Tibial nerve (tissue), 4 donors: ENCODE measurements at places on chromosomes 5 and 9. TPM values are rescaled to one million over a fixed set of nuclear protein-coding genes. Genes with fewer than 3 reads are reported as not detected.

DNA sequence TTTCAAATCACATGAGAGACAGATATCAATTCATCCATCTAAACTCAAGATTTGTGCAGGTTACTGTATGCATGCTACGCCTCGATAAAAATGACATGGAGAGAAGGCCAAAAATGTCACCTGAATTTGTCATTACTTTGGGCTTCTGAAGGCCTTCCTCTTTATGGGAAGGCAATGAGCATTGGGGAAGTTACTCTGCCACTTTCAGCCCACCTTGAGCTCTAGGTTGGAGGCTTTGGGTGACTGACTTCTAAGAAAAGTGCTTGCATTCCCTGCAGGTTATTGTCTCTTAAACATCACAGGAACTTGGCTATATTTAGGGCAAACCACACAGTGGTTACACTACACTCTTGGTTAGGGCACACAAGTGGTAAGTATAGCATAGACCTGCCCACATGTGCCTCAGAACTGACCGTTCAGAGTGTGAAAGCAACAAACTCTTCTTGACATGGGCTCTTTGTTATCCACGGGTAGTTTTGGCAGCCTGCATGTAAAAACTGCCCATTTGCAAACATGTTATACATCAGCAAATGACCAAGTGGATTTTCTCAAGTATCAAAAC, 169.5 kb downstream of the ZNF608 start:
- no peak for DNase-seq

DNA sequence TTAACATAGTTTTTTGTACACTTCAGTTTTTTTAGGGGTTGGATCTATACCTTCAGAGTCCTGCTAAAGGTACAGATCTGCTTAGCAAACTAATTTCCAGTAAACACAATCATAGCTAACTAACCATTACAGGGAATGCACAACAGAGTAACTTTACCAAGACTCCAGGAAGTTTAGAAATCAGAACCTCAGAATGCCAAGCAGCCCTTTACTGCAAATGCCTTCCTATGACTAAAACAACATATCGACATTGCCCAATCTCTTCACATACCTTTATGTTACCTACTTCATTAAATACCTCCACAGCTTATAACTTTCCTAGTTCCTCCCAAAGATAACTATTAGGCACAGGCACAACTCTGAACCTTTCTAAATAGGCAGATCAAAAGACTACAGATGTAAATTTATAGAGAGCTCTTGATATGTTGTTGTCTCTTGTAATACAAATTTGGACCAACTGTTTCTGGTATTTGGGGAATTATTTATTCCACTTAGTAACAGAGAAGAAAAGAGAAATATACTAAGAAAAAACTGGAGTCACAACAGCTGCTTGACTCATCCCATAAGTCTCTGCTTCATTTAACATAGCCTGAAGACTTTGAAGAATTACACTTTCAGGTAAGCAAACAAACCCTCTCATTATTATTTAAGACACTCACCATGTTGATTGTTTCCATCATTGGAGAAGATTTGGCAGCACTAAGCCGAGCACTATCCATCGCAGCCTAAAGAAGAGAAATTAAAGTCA, 46.0 kb upstream of the OR2K2 start:
- DNase-seq: no peak

DNA sequence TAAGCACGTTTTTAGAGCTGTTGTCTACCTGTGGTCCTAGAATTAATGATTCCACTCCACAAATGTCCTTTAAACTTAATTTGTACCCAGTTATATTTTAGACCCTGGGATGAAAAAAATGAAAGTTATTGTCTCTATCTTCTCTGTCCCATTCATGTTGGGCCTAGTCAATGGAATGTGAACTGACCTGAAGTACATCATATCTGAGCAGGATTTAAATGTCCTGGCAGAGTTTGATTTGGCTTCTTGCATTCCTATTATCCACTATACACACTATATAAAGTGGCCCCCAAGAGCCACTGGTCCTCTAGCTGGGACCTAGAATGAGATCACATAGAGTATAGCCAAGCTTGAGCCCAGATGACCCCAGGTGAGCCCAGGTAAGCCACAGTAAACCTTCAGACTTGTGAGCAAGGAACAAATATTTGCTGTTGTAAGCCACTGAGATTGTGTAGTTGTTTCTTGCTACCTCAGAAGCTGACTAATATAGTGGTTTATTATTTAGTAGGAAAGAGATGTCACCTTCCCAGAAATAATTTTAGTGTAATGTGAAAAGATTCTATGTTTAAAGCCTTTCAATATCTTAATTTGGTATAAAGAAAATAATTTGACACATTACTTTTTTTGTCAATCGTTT, 37.1 kb upstream of the C6 start:
- no peak for DNase-seq

DNA sequence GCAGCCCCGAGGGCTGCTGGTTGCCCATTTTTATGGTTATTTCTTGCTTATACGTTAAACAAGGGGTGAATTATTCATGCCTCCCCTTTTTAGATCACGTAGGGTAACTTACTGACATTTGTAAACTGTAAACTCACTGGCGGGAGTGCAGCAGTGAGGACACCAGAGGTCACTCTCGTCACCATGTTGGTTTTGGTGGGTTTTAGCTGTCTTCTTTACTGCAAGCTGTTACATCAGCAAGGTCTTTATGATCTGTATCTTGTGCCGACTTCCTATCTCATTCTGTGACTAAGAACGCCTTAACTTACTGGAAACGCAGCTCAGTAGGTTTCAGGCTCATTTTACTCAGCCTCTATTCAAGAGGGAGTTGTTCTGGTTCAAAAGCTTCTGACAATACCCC, 155.0 kb upstream of the PRDM9 start:
- DNase-seq: no peak

DNA sequence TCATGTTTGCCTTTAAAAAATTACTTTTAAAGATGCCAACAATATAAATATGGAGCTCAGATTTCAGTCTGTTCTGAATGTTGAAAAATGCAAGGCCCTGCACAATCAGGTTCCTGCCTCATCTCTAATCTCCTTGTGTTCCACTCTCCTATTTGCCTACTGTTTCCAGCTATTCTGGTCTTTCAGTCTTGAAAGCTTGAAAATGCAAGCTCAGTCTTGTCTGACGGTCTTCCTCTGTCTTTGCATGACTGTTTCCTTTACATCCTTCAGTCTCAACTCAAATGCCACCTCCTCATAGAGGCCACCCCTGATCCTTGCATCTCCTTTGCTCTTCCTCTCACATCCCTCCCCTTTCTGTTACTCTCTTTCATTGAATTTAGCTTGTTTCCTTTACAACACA, 354.9 kb downstream of the KIF4B start:
- DNase-seq: no peak

DNA sequence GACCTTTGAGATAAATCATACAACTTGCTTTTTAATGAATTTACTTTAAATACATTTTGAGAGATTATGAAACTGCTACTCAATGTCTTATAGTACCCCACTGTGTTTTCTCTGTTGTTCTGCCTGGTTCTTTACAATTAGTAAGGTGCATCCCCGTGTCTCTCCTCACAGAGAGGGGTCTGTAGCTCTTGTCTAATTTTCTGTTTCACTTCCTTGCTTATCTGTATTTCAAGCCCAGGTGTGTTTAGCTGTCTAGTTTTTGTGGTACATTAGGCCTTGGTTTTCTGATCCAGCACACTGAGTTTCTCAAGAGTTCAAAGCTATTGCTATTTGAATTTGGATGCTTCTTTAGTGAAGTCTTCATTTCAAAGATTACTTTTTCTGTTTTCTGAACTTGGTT, 105.1 kb downstream of the MAST4 start:
- DNase-seq: no peak

DNA sequence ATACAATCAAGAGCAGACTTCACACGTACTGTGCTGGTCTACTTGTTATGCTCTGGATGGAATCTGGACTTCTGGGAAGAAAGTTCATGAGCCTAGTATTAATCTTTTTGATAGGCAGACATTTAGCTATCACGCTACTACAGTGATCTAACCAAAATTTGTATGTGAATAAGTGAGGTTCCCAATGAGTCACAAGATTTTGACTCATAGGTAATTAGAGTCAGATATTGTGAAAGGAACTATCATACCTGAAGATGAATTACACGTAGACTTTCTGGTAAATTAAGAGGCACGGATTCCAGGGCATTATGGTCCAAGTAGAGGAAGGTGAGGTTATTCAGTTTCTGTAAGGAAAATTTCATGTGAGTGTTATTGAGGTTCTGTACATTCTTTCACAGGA, 18.4 kb downstream of the OGN start:
- DNase-seq: no peak

DNA sequence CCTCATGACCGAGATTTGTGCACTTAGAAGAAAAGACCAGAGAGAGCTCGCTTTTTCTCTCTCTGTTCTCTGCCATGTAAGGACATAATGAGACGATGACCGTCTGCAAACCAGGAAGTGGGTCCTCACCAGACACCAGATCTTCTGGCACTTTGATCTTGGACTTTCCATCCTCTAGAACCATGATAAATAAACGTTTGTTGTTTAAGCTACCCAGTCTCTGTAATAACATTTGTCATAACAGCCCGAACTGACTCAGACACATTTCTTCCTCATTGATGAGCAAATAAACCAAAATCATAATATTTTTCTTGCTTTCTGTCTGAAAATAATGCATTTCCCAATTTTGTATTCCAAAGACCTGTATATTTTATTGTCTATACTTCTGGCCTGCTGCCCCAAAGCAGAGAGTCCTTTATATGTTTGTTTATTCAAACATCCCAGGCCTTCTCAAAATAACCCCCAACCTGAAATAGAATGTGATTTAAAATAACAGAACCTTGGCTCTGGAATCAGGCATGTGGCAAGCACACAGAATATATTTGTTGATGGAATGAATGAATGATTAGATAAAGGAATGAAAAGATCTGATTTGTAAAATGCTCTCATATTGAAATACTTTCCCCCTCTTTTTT, 396.5 kb downstream of the ADGRV1 start:
- no peak for DNase-seq

DNA sequence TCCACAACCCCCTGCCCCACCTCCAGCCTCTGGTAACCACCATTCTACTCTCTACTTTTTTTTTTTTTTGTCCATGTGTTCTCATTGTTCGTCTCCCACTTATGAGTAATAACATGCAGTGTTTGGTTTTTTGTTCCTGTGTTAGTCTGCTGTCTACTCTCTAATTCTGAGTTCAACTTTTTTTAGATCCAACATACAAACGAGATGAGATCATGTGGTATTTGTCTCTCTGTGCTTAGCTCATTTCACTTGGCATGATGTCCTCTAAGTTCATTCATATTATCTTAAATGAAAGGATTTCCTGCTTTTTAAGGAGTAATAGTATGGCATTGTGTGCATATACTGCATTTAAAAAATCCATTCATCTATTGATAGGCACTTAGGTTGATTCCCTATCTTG, 130.9 kb downstream of the NMUR2 start:
- no peak for DNase-seq

DNA sequence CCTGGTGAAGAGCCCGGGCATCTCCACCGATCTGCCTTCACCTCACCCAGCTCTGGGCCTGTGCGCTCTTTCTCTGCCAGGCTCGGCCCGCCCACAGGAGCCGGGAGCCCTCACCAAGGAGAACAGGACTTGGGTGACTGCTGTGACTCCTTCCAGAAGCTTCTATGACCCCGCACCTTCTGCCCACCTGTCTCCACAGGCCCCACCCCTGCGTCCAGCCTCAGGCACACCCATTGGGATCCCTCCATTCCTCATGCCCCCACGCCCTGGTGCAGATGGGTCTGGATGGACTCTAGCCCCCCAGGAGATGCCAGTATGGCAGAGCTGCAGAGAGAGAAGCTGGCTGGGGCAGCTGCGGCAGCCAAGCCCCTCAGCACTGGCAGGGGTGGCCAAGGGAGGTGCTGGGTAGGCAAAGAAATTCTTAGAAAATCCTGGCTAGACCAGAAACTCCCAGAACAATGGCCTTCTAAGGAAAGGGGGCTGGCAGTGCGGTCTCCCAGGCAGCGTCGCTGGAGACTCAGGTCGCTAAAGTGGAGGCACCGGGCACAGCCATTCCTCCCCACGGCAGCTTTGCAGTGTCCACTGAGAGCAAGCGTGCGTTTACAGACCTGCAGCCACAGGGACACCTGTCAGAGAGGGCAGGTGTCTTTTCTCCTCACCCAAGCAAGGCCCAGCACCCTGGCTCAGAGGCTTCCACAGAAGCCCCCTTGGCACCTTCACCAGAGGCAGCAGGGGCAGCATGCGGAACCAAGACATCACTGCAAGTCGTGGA, 17.3 kb downstream of the LPCAT1 start:
- DNase-seq: no peak

- DNase-seq: no peak
Observed at GRCh38 chr9:107779731-107780130, 290.2 kb upstream of the KLF4 start.

- peak; percentile 71 for DNase-seq
Observed at GRCh38 chr5:98768160-98768959, 5.1 kb upstream of the RGMB start.

GRCh38 chr5:134153657-134154056, 23.1 kb downstream of the SKP1 start:
- no peak for DNase-seq

DNA sequence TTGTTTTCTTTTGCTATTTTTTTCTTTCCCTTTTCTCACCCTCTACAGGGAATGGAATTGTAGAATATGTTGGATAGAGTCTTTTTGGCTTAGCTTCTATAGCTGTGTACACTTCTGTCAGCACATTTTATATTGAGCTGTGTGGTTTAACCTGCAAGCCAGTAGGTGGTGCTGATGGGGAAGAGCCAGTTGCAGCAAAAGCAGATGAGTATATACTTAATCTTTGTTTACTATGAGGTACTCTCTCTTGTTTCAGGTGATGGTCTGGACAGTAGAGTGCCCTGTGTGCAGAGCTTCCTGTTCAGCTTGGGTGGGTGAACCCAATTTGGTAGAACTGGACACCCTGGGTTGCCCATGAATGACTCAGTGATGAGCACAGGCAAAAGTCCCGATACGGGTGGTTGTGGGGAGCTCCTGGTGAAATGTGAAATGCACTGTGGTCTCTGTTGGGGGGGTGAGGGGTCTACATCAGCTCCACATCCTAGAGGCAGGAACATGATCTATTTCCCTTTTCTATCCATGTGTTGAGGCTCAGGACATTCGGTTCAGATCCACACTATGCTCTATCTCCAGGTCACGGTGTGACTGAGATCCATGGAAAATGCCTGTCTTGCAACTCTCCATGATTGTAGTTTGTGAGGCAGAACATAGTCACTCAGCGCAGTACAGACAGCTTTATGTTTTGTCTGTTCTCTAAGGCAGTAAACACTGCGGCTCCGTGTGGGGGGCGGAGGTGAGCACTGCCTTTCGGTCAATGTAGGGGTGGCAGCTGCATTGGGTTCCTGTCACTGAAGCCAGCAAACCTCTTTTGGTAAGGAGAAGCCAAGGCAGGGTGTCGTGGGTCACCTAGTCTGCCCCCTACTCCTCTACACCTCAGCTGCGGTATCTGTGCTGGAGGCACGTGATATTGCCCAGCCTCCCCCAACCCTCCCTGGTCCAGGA, 353.2 kb downstream of the PRR16 start:
- DNase-seq: no peak

- DNase-seq: no peak
Observed at GRCh38 chr9:4155221-4156026, 144.4 kb downstream of the GLIS3 start.

The CCNO gene
- not detected for total RNA-seq

The PCDHA9 gene
- 1.8 TPM for total RNA-seq

The TAF7 gene
- 80.0 TPM for total RNA-seq

The GABRA1 gene
- total RNA-seq: not detected

The OTP gene
- total RNA-seq: not detected
